ENCODE measurements at places on chromosomes 2 and 18.

DNA sequence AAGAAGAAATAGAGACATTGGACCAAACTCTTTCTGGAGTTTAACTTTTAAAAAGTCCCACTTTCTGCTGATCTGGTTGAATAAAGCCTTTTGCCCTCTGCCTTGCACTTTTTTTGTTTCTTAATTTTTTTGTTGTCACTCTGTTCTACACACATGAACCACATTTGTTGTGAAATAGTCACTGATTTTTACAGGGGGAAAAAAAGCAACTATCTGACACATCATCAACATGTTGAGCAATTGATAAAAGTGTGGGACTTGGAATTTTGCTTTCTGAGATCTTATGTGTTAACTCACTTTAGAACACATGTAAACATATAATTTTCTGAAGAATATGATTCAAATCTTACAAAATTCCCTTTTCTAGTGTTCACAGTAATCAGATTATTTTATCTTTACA is 414.8 kb upstream of the FIGN start:
- no peaks in the 10 kb centered on the region for H3K4me1 ChIP-seq
- H3K27ac ChIP-seq: no peak overlapping the region
- no peak overlapping the region for H3K4me3 ChIP-seq
- no peaks in the 10 kb centered on the region for H3K27me3 ChIP-seq
- no peaks in the 10 kb centered on the region for H3K36me3 ChIP-seq

GRCh38 chr2:173427887-173428668 is 73.4 kb downstream of the CDCA7 start:
- no peak overlapping the region for H3K4me3 ChIP-seq
- no peaks in the 10 kb centered on the region for H3K36me3 ChIP-seq
- H3K27ac ChIP-seq: no peak overlapping the region

GRCh38 chr2:160105366-160105765 is 43.0 kb upstream of the PLA2R1 start:
- no peaks in the 10 kb centered on the region for H3K4me1 ChIP-seq
- H3K36me3 ChIP-seq: no peaks in the 10 kb centered on the region
- no peak for DNase-seq

DNA sequence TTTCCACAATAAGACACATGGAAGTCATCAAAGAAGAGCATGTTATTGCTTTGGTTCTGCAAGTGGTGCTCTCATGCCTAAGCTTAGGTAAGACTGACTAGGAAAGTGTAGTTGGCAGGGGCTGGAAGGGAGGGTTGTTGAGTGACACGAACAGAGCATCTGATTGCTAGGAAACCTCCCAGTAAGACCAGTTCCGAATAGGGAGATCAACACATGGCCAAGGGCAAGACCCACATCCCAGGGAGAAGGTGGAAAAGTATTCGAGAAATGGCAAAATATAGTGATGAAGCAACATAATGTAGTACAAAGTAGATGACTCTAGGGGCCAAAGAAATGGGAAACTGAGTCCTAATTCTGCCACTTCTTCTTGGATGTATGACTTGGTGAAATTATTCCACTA is 33.8 kb upstream of the FMNL2 start:
- no peaks in the 10 kb centered on the region for H3K4me1 ChIP-seq
- H3K27ac ChIP-seq: no peak overlapping the region
- H3K27me3 ChIP-seq: peaks cover 22% of the 10 kb centered on the region
- no peaks in the 10 kb centered on the region for H3K36me3 ChIP-seq
- H3K4me3 ChIP-seq: no peak overlapping the region

- no peaks in the 10 kb centered on the region for H3K4me1 ChIP-seq
- no peak overlapping the region for H3K4me3 ChIP-seq
- peaks cover 62% of the 10 kb centered on the region for H3K36me3 ChIP-seq
- no peak for DNase-seq
- no peaks in the 10 kb centered on the region for H3K27me3 ChIP-seq
- no peak overlapping the region for H3K27ac ChIP-seq
These were observed 44.3 kb downstream of the MOB4 start for GRCh38 chr2:197560146-197560665.

GRCh38 chr2:189783927-189784867 is at the start of the genes ORMDL1 and PMS1:
Gene ORMDL1, minus strand, starts transcription at chr2:189784339. Its CDS starts 1,744 bp downstream, at chr2:189782595.
Gene PMS1, plus strand, starts transcription at chr2:189784450. Its CDS starts 7,360 bp downstream, at chr2:189791810.
- peak within 1 kb of the TSS; percentile 96 for H3K27ac ChIP-seq
- DNase-seq: peak; percentile 96
- no peaks in the 10 kb centered on the region for H3K27me3 ChIP-seq
- peak within 1 kb of the TSS; percentile 95 for H3K4me3 ChIP-seq
- peaks cover 57% of the 10 kb centered on the region for H3K4me1 ChIP-seq
- H3K36me3 ChIP-seq: peaks cover 90% of the 10 kb centered on the region

DNA sequence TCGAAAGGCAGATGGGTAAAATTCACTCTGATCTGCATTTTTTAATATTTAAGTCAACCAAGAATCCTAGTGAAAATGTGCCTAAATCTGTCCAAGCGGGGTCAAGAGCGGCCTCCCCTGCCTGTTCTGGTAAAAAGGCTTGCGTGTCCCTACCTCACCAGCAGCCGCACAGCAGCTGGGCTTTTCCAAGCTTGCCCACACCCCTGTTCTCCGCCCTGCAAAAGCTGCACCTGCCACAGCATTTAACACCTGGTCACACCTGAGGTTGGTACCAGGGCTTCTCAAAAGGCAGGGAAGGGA is 25.8 kb upstream of the TMEM182 start:
- peaks cover 42% of the 10 kb centered on the region for H3K4me1 ChIP-seq
- H3K4me3 ChIP-seq: peak overlapping the region; percentile 96
- no peaks in the 10 kb centered on the region for H3K27me3 ChIP-seq
- no peak for DNase-seq

GRCh38 chr18:293536-293935 is 25.7 kb upstream of the THOC1 start:
- H3K4me3 ChIP-seq: no peak overlapping the region
- H3K27ac ChIP-seq: no peak overlapping the region
- no peak for DNase-seq

- no peaks in the 10 kb centered on the region for H3K36me3 ChIP-seq
- peaks cover 45% of the 10 kb centered on the region for H3K27me3 ChIP-seq
- no peaks in the 10 kb centered on the region for H3K4me1 ChIP-seq
- no peak overlapping the region for H3K27ac ChIP-seq
These were observed 14.1 kb downstream of the TMEM178A start for GRCh38 chr2:39679805-39680204.

GRCh38 chr2:46304635-46305034 is 7.4 kb downstream of the EPAS1 start:
- no peak overlapping the region for H3K4me3 ChIP-seq
- peaks cover 35% of the 10 kb centered on the region for H3K4me1 ChIP-seq
- H3K27me3 ChIP-seq: peaks cover 40% of the 10 kb centered on the region
- no peak overlapping the region for H3K27ac ChIP-seq

GRCh38 chr2:127208313-127208712 is 11.8 kb downstream of the CYP27C1 start:
- no peak for DNase-seq
- no peak overlapping the region for H3K27ac ChIP-seq
- no peak overlapping the region for H3K4me3 ChIP-seq
- peaks cover 62% of the 10 kb centered on the region for H3K27me3 ChIP-seq

DNA sequence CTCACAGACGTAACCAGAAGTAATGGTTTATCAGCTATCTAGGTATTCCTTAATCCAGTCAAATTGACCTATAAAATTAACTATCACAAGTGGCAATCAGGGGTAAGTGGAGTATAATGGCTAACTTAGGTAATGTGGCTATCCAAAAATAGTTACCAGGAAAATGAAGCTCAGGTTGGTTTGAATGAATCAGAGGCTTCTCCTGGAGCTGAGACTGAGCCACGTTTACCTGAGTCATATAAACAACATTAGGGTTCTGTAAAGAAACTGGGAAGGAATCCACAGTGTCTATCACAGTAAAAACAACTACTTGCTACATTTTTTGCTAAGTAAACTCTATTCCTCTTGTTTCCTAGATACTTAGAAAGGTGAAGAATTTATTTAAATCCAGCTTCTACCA is 236.0 kb upstream of the SPHKAP start:
- H3K27me3 ChIP-seq: no peaks in the 10 kb centered on the region
- no peaks in the 10 kb centered on the region for H3K36me3 ChIP-seq
- H3K4me1 ChIP-seq: no peaks in the 10 kb centered on the region

DNA sequence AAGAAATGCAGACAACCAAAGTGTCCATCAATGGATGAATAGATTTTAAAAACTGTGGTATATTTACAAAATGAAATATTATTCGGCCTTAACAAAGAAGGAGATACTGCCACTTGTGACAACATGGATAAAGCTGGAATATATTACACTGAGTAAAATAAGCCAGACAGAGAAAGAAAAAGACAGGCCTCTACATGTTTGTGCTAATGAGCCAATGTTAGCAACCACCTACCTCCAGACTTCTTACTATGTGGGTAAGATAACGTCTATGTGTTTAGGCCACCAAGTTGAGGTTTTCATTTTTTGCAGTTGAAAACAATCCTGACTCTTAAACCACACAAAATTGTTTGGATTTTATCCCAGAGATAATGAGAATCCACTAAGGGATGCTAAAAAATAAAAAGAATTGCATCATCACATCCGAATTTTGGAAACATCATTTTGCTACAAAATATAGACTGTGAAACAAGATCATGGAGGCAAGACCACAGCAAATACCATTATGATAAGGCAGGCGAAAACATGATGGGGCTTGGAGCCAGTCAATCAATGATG is 47.0 kb downstream of the EVA1A start:
- H3K4me1 ChIP-seq: no peaks in the 10 kb centered on the region
- no peak overlapping the region for H3K4me3 ChIP-seq
- no peak overlapping the region for H3K27ac ChIP-seq
- no peak for DNase-seq
- peaks cover 19% of the 10 kb centered on the region for H3K27me3 ChIP-seq
- H3K36me3 ChIP-seq: no peaks in the 10 kb centered on the region

GRCh38 chr2:181305301-181306123 is 151.7 kb upstream of the ITGA4 start:
- H3K27ac ChIP-seq: peak overlapping the region; percentile 94
- DNase-seq: peak; percentile 53
- no peaks in the 10 kb centered on the region for H3K36me3 ChIP-seq
- H3K4me3 ChIP-seq: peak overlapping the region; percentile 73
- no peaks in the 10 kb centered on the region for H3K27me3 ChIP-seq

DNA sequence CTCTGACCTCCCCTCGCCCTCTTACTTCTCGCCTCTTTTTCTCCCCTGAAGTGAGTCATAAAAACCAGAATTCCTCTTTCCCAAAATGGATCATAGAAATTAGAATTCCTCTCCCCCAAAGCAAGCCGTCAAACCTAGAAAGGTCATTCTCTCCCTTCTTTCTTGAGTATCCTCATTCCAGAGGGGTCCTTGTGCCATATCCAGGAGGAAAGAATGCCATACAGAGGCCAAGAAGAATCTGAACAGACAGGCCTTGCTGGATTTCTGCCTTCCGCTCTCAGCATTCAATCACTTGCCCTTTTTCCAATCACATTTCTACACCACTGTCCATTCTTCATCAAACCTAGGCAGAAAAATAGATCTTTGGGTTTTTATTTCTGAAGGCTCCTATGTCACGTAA is 31.1 kb upstream of the MAPK4 start:
- H3K36me3 ChIP-seq: no peaks in the 10 kb centered on the region
- peaks cover 7% of the 10 kb centered on the region for H3K27me3 ChIP-seq
- no peaks in the 10 kb centered on the region for H3K4me1 ChIP-seq
- H3K4me3 ChIP-seq: no peak overlapping the region

GRCh38 chr18:77062518-77063003 is 70.0 kb downstream of the MBP start:
- peak; percentile 54 for DNase-seq
- H3K4me1 ChIP-seq: peaks cover 84% of the 10 kb centered on the region
- peak overlapping the region; percentile 97 for H3K27ac ChIP-seq
- H3K27me3 ChIP-seq: no peaks in the 10 kb centered on the region
- H3K4me3 ChIP-seq: peak overlapping the region; percentile 65

DNA sequence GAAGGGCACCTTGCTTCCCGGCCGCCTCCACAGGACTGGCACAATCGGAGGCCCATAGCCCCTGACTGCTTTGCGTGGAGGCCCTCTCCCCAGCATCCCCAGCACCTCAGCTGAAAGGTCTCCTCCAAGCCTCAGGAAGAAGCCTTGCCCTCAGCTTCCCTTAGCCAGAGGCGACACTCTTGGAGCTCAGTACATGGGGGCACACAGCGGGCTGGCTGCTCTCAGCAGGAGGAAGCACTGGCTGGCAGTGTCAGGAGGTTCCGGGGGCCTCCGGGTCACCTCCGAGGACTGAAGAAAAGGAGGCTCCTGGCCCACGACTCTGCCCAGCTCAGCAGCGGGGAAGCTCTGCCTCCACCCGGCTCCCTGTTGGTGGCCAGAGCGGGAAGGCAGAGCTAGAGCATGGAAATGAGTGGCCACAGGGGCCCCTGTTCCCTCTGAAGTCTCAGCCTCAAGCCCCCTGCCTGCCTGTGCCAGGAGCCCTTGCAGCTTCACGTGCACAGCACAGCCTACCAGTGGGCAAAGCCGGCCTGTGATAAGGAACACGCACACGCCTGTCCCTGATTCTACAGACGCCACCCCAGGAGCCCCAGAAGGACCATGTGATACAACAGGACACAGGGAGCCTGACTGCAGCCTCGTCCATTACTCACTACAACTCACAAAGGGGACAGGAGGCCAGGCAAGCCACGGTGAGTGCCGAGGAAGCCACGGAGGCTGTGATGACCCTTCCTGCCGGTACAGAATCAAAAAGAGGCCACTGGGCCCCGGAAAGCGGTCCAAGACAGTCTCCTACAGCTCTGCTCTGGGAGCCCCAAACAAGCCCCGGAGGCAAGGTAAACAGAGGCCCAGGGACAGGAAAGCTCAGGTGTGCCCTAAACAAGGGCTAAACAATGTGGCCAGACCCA is 15.5 kb downstream of the HDAC4 start:
- DNase-seq: no peak
- peaks cover 34% of the 10 kb centered on the region for H3K4me1 ChIP-seq
- peaks cover 32% of the 10 kb centered on the region for H3K36me3 ChIP-seq
- no peak overlapping the region for H3K27ac ChIP-seq

DNA sequence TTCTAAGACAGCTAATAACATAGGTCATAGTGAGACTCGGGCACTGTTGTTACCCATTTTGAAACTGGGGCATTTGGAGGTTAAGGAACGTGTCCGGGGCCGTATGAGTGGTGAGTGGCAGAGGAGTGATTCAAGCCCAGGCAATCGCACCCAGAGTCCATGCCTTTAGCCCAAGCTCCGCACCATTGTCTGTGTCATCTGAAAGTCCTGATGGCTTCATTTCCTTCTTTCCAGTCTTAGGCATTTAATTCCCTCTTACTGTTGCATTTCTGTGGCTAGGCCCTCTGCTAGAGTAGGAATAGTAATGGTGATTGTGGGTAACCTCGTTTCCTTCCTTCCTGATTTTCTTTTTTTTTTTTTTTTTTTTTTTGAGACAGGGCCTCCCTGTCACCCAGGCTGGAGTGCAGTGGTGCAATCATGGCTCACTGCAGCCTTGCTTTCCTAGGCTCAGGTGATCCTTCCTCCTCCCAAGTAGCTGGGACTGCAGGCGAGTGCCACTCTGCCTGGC is 49.8 kb upstream of the ASB1 start:
- H3K27ac ChIP-seq: no peak overlapping the region
- peaks cover 12% of the 10 kb centered on the region for H3K36me3 ChIP-seq
- H3K4me1 ChIP-seq: peaks cover 30% of the 10 kb centered on the region
- no peaks in the 10 kb centered on the region for H3K27me3 ChIP-seq
- no peak overlapping the region for H3K4me3 ChIP-seq

GRCh38 chr2:62189196-62189595 is 6.7 kb upstream of the B3GNT2 start:
- no peak overlapping the region for H3K4me3 ChIP-seq
- no peaks in the 10 kb centered on the region for H3K4me1 ChIP-seq
- H3K27ac ChIP-seq: no peak overlapping the region
